ENCODE measurements at places on chromosomes 11 and 22. TPM values are rescaled to one million over a fixed set of nuclear protein-coding genes. Genes with fewer than 3 reads are reported as not detected.

DNA sequence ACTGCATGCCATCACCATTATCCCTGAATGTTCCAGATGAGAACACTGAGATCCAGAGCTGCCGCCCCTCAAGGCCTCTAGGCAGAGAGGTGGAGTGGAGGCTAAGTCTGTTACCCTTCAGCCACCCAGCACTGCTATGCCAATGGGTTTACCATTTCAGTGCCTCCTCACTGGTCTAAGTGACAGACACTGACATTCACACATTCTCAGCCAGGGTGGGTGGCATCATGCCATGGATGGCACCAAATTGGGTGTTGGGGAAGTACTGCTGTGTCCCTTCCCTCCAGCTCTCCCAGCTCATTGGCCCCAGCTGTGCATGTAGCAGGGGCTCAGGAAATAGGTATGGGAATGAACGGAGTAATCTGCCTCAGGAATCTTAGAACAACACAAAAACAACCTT, 96.8 kb upstream of the PLET1 start:
- no peak for DNase-seq

DNA sequence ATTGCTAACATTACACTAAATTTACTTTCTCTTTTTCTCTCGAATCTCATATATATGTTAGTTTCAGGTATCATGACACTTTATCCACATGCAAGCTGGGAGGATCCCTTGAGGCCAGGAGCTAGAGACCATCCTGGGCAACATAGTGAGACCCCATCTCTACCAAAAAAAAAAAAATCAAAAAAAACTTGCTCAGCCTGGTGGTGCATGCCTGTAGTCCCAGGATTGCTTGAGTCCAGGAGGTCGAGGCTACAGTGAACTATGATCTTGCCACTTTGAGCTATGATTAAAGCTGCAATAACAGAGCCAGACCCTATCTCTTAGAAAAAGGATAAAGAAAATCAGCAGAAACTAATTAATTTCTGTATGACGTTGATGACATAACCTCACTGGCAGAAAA, 3.7 kb upstream of the UPK3A start:
- DNase-seq = no peak

SLC15A3 gene
- total RNA-seq = 12.1 TPM

DNA sequence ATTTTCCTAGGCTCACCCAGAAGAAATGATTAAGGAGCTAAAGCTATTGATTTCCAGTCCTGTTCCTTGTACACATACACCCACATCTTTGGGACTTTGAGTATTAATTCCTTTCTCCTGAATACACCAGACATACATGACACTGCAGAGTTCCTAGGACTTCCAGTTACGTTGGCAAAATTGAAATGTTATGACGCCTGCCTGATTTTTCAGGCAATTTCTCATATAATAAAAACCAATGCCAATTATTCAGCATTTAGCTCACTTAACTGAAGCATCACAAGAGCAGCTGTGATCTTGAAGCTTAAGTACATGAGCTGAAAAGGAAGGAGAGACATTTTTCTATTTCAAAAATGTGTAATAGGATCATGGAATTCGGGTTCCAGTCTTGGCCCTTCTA, 4.5 kb downstream of the CLMP start:
- no peak for DNase-seq

DNA sequence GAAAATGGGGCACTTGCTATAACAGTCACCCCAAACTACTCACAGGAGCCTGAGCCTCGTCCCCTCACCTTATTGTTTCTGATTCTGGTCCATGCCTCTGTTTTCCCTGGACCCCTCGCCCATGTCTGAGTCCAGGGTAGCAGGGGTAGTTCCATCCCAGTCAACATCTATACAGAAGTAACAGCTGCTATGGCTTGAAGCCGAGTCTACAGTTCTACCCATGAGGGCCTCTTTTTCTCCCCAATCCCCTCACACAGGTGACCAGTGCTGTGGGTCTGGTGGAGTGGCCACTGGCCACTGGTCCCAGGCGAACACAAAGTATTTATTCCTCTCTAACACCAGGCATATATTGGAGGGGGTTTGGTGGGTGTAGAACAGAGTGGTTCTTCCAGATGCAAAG, 116.4 kb downstream of the ZNF280B start:
- DNase-seq = no peak

DNA sequence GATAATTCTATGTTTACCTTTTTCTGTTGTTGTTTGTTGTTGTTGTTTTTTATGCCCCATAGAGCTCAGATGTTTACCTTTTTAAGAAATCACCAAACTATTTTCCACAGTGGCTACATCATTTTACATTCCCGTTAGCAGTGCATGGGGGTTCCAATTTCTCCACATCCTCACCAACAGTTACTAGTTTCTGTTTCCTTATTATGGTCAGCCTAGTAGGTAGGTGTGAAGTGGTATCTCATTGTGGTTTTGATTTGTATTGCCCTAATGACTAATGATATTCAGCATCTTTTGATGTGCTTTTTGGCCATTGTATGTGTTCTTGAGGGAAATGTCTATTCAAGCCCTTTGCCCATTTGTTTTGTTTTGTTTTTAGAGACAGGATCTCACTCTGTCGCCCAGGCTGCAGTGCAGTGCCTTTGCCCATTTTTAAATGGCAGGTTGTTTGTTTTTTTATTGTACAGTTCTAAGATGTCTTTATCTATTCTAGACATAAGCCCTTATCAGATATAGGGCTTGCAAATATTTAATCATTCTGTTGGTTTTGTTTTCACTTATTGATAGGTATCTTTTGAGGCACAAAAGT, 27.5 kb downstream of the CHEK2 start:
- no peak for DNase-seq

OR5AP2 gene
- total RNA-seq = not detected

GRCh38 chr22:20226077-20226716, 41.9 kb downstream of the RTN4R start:
- peak; percentile 47 for DNase-seq
